ENCODE measurements at places on chromosomes 7 and 10.

DNA sequence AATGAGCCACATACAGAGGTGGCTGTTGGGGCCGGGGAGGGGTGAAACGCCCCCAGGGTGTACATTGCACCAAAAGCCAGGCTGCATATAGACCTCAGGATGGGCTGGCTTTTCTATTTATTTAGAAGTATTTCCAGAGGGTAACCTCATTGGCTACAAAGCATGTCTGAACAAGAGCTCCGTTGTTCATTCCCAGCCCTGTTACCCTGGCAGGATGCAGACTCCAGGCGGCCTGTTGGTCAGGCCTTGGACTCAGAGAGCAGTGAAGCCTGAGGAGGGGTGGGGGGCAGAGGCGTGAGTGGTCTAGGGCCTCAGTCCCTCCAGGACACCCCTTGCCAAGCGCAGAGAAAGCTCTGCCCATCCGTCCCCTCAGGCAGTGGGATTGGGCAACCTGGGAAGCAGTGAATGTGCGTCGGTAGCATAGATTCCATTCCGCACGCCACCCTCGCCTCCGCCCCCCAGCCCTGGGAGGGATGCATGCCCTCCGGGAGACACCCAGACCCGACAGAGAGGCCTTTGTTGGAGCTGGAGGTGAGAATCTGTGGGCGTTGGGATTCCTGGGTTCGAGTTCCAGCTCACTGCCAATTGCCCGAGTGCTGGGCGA is 41.9 kb downstream of the TCF7L2 start:
- no peak for DNase-seq

DNA sequence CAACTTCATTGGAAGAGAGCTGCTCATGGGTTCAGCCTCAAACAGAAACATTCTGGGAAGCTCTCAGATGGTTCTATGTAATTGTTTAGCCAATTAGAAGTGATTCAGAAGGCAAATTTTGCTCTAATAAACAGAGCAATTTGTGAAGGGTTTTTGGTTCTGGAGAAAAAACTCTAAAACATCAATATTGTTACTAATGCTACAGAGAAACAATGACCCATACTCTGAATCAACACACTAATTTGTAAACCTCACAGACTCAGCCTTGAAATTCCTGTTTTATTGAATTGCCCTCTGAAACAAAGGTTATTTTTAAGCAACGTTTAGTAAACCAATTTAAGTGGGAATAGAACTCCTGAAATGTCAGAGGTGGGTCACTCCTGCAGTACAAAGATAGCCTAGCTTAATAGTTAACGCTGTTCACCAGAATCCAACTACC is 171.6 kb upstream of the SVIL start:
- DNase-seq: no peak

DNA sequence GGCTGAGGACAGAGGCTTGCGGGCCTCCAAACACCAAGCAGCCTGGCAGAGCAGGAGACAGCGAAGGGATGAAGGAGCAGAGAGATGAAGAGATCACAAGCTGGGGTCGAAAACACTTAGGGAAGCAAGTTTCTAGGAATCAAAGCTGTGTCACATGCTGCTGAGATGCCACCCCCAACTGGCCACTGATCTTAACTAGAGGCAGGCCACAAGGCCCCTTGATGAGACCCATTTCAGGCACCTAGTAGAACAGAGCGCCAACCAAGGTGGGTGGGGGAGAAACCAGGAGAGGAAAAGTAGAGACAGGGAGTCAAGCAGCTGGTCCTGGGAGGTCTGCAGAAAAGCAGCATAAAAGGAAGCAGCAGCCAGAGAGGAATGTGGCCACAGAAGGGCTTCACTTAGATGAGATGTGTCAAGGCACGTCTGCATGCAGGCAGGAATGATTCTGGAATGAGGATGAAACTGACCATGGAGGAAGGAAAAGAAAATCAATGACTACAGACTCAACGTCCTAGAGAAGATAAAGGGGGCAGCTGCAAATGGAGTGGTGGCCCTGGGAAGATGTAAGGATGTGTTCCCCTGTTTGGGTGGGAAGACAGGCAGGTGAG is 85.0 kb upstream of the DDC start:
- no peak for DNase-seq

- DNase-seq: no peak
Observed at GRCh38 chr7:36210291-36210922, 57.4 kb downstream of the EEPD1 start.

DNA sequence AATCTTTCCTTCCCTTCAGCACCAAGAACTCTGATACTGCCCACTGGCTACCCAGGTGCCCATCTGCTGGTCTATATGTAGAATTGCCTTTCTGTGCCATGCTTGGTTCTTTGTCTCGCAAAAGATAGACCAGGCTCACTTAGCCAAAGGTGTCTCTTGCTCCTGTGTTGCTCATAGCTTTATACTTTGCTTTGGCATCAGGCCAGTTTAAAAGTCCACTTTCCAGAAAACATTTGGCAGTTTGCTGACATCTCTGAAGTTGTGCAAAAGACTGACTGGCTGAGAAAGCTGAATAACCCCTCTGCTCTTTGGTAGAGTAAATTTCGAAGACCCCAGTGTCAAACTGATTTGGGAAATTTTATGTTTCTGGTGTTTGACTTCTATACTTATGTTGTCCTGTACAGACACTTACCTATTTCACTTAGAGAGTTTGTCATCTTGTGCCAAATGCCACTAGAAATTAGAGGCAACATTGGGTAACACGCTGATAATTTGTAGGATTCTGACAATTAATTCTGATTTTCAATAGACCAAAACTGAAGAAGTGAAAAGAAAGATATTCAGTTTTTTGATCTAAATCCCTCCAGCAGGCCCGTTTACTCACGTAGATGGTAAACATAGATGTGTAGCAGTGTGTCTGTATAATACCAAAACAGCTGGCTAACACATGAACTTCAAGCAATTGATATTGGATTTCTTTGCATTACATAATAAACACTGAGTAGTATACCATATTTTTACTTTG is 91.1 kb downstream of the CPED1 start:
- no peak for DNase-seq

GRCh38 chr7:30019387-30019786 is 7.1 kb downstream of the FKBP14 start:
- no peak for DNase-seq

GRCh38 chr10:129941199-129942018 is 22.7 kb downstream of the EBF3 start:
- DNase-seq: no peak

DNA sequence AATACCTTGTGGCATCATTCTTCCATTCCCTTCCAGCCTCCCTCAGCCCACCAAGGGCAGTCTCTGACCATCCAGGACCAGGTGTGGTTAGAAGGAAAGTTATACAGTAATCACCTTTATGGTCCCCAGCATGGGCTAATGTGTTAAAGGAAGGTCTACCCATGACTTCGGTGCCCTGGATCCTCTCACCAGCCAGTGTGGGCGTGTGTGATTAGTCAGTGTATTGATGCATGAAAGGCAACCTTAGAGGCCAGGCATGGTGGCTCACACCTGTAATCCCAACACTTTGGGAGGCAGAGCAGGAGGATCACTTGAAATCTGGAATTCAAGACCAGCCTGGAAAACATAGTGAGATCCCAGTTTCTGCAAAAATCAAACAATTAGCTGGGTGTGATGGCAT is 88.9 kb downstream of the APBB1IP start:
- DNase-seq: no peak

GRCh38 chr10:128526791-128527375 is 400.7 kb upstream of the MKI67 start:
- DNase-seq: peak; percentile 38

- DNase-seq: peak; percentile 52
Observed at GRCh38 chr10:122236690-122237306, 34.3 kb upstream of the BTBD16 start.

DNA sequence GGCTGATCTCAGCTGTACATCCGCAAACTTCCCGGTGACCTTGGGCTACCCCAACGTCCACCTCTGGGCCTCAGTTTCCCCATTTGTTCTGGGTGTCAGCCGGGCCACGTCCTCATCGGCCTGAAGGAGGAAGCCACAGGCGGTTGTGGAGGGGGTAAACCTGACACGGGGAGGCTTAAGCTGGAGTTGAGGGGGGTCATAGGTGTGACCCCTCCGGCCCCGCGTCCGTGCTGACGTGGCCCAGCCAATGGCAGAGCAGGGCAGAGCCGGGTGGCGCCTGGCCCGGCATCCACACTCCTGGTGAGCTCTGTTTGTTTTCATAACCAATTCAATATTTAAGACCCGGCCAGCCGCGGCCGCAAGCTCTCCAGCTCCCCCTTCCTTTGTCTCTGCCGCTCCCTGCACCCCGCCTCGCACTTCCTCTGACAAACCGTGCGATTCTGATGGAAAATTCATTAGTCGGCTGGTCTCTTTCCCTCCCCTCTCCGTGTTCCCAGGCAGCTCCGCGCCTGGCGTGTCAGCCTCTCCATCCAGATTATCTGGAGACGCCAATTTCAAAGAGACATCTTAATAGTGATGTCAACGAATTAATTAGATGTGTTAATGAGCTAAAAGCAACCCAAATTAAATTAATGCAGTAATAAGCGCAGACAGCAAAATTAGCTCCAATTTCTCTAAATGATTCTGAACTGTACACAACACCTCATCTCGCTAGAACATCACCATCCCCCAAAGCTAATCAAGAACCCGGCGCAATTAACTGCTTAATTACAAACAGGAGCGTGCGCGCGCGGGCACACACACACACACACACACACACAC is 55.4 kb downstream of the MICALL2 start:
- peak; percentile 71 for DNase-seq

DNA sequence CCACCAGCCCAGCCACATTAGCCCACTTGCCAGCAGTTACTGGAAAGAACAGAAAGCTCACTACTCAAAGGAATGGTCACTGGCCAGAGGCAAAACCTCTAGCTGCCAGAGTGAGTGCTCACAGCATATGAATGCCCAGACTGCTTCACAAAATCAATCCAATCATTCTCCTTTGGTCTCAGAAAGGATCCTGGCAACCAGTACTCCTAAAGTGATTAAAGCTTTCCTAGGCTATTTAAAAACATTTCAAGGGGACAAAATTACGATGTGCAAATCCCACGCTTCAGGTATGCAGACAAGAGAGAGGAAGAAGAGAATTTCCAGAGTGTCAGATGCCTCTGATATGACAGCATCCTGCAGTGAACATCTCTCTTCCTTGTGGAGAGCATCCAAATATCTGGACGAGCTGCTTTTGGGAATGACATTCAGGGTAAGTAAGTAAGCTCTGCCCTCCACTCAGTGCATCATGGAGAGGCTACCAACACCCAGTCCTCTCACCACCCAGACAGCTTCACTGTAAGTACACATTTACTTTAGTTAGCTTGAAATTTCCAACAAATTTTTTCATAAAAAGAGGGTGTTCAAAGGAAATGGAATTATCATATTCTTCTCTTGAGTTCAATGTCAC is 25.1 kb downstream of the ICA1 start:
- DNase-seq: no peak

GRCh38 chr10:100516847-100517246 is 2.8 kb downstream of the SEC31B start:
- no peak for DNase-seq

GRCh38 chr7:135981958-135982646 is 4.9 kb upstream of the MTPN start:
- no peak for DNase-seq

DNA sequence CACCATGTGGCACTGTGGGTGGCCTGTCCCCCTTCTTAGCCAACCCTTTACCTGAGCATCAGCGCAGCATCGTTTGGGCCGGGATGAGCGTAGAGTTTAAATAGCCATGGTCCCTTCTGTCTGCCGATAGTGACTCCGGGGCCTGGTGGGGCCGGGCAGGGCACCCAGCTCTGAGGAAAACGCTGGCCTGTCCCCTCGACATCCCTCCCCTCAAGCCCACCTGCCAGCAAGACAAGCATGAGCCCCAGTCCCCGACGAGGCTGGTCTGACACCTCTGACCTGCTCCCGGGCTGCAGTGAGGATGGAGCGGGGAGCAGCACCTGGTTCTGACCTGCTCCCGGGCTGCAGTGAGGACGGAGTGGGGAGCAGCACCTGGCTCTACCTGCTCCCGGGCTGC is 31.1 kb upstream of the CNPY1 start:
- no peak for DNase-seq

DNA sequence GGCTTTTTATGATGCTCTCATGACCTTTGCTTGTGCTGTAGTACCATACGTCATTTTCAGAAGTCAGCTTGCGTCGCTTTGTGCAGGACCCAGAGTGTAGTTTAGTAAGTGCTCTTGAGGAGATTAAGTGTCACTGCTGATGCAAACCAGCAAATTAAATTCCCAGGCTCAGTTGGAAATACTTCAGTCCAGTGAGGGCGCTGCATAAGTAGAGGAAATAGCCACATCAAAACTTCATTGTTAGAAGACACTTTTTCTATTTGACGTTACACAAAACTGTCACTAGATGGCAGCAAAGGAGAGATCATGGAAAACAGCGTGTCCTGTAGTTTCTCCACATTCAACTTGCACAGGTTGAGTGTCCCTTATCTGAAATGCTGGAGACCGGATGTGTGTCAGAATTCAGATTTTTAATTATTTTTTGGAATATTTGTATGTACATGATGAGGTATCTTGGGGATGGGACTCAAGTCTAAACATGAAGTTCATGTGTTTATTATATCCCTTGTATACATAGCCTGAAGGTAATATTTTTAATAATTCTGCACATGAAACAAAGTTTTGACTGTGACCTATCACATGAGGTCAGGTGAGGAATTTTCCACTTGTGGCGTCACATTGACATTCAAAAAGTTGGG is 7.9 kb downstream of the ZNF22 start:
- peak; percentile 51 for DNase-seq

- DNase-seq: no peak
Observed at GRCh38 chr10:4127518-4128315, 342.7 kb upstream of the KLF6 start.

- no peak for DNase-seq
Observed at GRCh38 chr10:8489232-8489631, 434.7 kb downstream of the GATA3 start.

DNA sequence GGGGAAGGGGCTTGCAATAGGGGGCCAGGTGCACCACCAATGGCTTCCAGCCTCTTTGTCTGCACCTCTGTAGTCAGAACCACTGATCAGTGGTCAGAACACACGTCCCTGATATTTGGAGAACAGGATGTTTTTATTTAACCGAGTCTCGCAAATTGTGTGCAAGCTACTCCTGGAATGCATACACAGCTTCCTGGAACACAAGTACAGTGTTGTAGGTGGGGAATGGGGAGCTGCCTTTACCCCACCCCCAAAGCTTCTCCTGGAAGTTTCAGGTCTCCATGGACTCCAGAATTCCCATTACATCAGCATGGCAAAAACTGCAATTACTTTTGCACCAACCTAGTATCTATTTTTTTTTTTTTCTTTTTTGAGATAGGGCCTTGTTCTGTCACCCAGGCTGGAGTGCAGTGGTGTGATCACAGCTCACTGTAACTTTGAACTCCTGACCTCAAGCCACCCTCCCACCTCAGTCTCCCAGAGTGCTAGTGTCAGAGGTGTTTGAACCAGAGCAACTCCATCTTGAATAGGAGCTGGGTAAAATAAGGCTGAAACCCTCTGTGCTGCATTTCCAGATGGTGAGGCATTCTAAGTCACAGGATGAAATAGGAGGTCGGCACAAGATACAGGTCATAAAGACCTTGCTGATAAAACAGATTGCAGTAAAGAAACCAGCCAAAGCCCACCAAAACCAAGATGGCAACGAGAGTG is 374.0 kb downstream of the CALN1 start:
- DNase-seq: no peak

- no peak for DNase-seq
Observed at GRCh38 chr10:78768041-78768835, 300.5 kb upstream of the ZMIZ1 start.

GRCh38 chr10:15370212-15370855 is 755 bp downstream of the FAM171A1 start:
- no peak for DNase-seq

GRCh38 chr7:158274996-158275395 is 312.6 kb downstream of the PTPRN2 start:
- no peak for DNase-seq
